Activated naive CD4-positive, alpha-beta T cell treated with anti-CD3 and anti-CD28 coated beads, Interleukin-2, amount 50 U/mL, for 16 hours (primary cell): ENCODE measurements at places on chromosomes 1 and 21.

- DNase-seq, result no peak
Measured at GRCh38 chr1:59432531-59433439, 135.9 kb downstream of the FGGY start.

DNA sequence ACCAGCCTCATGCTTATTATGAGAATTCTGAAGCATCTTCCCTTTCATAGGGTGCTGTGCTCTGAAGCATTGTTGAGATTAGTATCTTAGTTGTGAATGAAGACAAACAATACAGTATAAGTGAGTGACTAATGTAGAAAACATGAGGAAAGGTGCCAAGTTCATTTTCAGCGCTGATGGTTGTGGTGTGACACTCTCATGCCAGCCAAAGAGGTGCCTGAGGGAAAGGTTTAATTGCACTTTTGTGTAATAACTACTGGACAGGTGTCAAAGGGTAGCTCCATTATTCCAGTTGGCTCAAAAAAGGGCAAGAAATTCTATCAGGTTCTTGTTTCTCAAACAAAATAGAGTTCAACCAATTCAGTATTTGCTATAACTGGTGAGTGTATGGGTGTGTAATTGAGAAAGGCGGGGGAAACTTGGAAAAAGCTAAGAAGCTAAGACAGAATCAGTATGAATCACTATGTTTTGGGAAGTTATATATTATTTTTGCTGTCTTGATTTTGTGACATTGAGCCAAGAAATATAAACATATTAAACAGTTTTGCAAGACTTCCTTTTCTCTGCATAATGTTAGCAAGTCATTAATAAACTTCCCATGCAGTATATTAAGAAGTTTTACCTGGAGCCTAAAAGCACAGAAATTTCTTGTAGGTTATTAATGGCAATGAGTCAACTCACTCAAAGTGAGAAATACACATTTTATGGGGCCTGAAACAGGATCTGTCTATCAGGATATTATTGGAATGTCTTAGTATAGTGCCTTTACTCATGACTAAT lies 31.8 kb downstream of the KCNK2 start:
- no peak for DNase-seq

- DNase-seq, result no peak
Measured at GRCh38 chr1:21872445-21873079, 60.5 kb downstream of the LDLRAD2 start.

DNA sequence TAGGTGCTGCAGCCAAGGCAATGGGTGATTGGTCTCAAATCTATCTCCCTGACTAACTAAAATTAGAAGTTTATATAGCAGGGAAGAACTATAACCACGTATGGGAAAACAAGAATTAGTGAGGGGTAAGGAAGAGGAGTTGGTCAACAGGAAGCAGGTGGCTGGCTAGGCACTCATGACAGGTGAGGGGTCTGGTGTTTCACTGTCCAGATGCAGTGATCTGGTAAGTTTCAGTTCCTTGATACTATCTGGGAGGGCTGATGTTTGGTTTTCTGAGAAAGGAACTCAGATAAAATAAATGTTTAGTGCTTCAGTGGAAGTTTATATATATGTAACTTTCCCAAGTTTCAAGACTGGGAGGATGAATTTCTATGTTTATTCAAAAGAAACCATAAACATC lies 11.6 kb upstream of the POU2F1 start:
- DNase-seq, result no peak

GRCh38 chr1:110570307-110570706 lies 35.9 kb downstream of the KCNA2 start:
- DNase-seq, result no peak

DNA sequence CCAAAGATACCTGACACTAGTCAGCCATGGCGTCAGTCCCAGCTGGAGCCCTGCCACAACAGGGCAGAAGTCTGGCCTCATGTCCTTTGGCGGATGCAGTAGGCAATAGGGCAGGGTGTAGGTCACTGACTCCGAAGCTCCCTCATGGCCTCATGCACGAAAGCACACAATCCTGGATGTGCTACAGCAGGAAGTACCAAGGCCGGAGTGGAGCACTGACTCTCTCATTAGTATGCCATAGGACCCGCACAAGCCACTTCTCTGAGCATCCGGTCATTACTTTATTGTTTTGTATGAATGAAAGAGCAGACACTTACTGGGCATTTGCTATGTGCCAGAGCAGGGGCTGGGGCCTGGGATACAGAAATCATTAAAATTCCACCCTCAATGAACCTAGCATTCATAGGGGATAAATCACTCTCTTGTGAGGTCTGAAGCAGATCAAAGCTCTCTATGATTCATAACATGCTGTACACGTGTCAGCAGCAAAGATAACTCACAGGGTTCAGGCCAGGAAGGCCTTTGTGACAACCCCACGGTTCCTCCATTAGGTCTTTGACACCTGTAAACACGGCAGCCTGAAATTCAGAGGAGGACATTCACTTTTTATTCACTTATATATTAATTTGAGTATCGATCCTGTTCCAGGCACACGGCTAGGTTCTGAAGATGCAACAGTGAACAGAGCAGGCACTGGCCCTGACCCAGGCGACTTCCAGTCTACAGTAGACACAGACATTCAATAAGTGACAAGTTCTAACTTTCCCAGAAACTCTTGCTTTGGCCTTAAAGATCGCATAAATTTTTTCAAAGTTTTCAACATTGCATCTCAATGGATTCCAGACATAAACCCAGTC lies 357.9 kb upstream of the USP24 start:
- DNase-seq, result no peak

GRCh38 chr1:166432655-166433054 lies 265.9 kb upstream of the FAM78B start:
- DNase-seq, result no peak

DNA sequence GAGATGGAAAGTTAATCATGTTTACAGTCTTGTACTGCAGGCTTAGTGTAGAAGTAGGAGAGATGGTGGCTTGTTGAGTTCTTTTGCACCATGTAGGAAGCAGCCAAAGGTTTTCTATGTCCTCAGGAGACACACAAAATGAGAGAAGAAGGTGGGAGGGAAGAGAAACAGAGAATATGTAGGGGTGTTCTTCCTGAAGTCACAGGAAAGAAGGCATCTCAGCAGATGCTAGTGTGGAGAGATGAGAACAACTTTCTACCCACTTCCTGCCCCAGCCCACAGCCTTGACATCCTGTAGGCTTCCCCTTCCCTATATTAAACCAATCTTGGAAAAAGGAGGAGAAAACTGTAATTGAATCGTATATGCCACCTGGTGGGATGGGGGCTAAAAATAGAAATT lies 217.0 kb downstream of the S1PR1 start:
- no peak for DNase-seq

DNA sequence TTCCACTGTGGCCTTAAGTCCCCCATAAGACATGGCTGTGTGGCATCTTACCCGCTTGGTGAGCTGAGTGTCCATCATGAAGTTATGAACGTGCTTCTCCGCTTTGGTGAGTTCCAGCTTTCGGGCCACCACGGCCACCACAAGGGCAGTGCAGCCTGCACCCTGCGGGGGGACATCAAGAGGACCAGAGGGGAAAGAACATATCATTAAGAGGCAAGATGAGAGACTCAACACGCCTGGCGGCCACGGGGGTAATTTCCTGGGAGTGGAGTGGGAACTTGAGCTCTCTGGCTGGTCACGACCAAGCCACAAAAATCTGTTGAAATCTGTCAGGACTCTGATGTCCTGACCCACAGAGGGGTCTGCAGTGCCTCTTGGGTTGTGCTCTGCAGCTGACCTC lies 117.9 kb upstream of the ADAR start:
- DNase-seq, result no peak

- DNase-seq, result no peak
Measured at GRCh38 chr1:97340951-97341350, 579.9 kb downstream of the DPYD start.

- no peak for DNase-seq
Measured at GRCh38 chr1:37403166-37403565, 71.2 kb upstream of the ZC3H12A start.

DNA sequence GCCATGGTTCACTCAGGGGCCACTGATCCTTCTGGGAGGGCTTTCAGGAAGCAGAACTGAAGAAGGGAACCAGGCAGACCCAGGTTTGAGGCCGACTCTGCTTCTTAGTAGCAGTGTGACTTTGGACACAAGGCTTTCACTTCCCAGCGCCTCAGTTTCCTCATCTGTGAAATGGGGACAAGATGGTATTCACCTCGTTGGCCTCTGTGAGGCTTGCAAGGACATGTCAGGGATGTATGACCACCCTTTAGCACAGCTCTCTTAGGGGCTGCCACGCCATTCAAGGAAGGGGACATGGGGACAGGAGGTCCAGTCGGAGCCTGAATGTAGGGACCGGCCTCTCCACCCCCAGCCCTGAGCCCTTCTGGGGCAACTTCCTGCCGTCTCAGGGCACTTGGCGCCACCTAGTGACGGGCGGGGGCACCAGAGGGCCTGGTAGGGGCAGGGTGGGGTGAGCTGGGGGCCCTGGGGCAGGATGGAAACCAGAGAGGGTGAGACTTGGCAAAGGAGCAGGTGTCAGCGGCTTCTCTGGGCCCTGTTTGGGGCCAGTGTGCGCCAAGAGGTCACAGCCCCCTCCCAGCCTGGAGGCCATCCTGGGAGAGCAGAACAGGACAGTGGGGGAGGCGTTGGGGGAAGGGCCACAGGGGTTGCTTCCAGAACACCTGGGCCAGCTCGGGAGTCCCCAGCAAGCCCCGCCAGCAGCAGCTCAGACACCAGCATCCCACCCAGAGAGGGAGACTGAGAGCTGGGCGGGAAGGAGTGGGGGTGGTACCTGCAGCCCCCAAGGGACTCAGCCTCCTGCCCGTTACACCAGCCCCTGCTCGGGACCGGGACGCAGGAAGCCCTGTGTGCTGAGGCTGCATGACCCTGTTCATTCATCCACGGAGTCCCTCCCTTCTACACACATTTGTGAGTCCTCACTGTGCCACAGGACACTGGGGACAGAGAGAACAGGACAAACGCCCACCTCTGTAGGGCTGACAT lies 102.5 kb upstream of the TARDBP start:
- DNase-seq, result peak; percentile 78

DNA sequence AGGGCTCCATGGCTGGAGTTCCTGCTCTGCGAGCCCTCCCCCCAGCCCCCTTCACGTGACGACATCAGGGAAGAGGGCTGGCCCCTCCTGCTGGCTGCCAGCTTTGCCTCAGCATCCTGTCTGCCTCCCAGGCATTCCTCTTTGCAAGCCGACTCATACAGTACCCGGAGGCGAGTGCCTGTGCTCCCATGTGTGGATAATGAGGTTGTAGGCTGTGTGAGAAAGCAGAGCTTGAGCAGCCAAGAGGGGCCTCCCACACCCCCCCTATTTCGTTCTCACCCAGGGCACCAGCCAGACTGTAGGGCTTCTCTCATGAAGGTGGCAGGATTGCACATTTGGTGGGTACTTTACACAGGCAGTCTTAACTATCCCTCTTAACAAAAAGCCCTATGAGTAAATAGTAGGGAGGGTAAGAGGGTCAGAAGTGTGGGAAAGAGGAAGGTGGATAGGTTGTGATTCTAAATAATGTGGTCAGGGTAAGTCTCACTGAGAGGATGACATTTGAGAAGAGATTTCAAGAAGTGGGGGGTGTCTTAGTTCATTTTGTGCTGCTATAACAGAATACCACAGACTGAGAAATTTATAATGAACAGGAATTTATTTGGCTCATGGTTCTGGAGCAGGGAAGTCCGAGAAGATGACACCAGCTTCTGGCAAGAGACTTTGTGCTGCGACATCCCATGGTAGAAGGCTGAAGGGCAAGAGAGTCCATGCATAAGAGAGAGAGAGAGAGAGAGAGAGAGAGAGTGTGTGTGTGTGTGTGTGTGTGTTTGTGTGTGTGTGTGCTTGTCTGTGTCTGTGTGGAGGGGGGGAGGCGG lies 113.5 kb downstream of the OMA1 start:
- no peak for DNase-seq

- DNase-seq, result no peak
Measured at GRCh38 chr1:60950224-60951063, 131.9 kb upstream of the NFIA start.

DNA sequence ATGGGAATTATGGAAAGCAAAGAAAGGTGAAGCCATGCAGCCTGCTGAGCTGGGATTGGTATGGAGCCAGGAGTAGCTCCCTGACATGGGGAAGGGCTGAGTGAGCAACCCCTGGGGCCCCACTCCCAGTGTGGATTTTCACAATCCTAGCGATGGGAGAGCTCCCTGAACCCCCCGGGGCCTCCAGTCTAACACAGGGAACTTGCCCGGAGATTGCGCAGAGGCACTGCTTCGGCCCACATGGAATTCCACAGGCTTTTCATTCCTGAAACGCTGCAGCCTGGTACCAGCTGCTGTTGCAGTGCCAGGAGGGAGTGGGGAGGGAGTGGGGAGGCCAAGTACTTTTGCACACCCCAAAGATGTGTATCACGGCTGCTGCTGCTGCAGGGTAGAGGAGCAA lies 110.4 kb upstream of the C21orf91 start:
- DNase-seq, result no peak

DNA sequence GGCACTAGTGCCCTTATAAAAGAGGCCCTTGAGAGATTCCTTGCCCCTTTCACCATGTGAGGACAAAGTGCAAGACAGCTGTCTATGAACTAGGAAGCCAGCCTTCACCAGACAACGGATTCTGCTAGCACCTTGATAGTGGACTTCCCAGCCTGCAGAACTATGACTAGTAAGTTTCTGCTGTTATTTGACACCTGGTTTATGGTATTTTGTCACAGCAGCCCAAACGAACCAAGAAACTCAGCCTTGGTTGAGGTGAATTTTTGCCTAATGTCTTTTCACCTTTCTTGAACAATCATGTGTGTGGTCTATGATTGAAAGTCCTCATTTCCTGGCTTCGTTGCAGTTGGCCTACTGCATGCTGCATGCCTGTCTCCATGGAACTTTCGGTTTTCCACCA lies 302.2 kb downstream of the GRIK1 start:
- no peak for DNase-seq

DNA sequence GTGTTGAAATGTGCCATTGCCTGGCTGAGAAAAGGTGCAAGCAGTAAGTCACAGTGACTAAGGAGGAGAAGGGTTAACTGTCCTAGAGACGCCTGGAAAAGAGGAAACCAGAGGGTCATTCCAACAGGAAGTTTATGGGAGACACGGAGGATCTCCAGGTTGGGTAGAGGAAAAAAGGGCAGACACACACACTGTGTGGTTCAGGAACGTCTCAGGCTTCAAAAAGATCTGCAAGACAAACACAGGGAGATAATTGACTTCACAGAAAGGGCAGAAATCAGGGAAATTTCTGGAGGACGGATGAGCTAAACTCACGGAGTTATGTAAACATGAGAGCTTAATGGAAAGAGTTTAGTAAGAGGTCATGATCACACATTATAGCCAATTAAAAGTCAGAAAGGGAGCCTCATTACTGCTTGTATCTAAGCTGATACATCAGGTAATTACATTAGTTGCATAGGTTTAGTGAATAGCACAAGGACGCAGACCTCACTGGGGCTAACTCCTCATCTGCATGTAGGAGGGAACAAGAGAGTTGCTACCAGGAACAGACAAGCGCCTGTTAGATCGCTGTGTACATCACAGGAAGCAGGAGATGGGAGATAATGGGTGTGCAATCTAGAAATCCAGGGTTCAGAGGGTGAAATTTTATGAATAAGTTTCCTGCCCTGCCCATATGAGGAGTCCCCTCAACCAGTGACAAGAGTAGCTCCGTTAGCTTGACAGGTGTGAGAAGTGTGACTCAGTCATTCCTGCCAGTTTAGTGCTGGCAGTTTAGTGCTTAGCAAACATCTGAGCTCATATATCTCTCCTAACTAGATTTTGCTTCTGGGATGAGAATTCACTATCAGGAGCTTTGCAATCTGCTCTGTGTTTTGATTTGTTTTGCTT lies 96.6 kb upstream of the TNR start:
- no peak for DNase-seq
